Right hindlimb (tissue), 1 donor: ENCODE measurements at places on chromosomes 12 and 14.
A peak's percentile ranks its signal among the peaks of the same experiment; 100 is the strongest.

- DNase-seq = peak; percentile 49
Observed at GRCh38 chr12:45543887-45544286, 185.6 kb upstream of the ARID2 start.

DNA sequence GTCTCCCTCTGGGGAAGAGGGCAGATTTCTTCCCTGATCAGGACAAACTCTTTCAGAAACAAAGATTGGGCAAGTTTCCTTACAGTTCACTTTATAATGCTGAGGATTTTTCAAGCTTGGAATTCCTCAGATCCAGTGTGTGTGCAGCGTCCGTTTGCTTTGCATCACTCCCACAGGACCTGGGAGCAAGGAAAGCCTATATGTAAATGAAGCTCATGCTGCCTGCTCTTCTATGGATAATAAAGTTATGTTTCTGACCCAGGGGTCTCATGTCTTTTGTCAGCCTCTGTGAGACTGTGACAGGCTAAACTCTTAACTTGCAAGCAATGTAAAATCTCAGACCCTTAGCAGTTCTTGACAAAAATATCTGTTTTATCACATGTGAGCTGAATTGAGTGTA is 41.6 kb downstream of the TRHDE start:
- DNase-seq = no peak

DNA sequence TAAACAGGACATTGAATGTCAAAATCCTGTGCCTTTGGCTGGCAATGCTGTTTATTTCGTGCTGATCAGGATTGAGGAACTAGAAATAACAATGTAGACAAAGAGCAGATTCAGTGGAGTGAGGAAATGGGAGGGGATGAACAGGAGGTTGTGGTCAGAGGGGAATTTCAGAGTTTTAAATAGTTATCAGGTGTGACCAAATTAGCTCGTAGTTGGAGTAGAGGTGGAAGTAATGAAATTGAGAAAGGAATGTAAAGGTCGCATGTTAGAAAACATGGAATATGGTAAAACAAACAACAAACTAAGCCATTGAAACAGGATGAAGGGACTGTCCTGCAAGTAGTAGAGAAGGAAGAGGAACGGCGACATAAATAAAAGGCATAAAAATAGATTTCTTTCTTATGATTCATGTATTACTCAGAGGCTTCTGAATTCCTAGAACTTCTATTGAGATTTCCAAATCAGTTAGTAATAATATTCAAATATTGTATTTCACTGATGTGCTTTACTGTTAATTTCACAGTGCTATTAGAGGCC is 9.5 kb upstream of the SAV1 start:
- no peak for DNase-seq

- DNase-seq = no peak
Observed at GRCh38 chr12:107584563-107584962, 101.0 kb upstream of the PWP1 start.

- DNase-seq = no peak
Observed at GRCh38 chr14:23573384-23574015, 5.1 kb downstream of the JPH4 start.

DNA sequence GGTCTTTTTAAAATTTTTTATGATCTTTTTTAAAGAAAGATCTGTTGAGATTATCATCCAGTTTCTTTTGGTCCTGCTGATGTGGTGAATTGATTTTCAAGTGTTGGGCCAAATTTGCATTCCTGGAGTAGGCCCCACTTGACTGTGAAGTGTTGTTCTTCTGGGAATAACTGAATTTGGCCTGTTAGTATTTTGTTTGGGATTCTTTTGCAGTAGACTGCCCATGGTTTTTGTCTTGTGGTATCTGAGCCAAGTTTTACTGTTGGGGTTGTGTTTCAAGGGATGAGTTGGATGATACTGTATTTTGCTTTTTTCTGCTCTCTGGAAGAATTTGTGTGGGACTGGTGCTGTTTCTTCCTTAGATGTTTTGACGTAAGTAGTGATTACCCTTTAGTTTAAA is 4.0 kb upstream of the SYCP3 start:
- no peak for DNase-seq

DNA sequence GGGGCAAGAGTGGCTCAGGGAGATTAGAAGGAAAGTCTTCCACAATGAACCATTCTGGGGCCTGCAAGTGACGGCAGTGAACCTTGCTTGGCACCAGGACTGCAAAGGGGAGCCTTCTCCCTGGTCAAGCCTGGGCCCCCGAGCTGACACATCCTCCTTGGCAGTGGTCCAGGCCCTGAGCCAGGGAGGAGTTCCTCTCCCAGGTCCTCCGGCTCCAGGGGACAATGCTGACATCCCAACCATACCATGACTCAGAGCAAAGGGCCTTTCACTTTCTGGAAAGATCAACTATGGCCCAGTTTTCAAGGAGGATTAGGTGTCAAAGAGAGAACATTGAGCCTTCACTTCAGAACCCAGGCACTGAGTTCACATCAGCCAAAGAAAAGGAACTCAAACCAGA is 756.5 kb upstream of the TBX3 start:
- no peak for DNase-seq

DNA sequence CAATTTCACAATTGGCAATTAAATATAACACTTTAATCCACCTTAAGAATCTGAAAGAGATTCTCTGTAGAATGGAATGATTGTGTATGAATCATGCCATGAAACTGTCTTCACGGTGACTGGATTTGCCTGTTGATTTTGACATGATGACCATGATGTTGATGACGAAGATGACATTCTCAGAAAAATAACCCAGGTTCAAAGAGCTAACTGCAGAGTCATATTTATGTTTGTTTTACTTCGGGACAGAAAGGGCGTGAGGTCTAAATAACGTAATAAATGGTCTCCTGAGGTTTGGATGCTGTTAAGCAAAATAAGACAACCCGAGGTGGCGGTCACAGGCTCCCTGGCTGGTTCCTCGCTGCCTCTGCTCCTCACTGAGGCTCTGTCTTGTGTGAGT is 532.0 kb downstream of the TMEM121 start:
- no peak for DNase-seq

DNA sequence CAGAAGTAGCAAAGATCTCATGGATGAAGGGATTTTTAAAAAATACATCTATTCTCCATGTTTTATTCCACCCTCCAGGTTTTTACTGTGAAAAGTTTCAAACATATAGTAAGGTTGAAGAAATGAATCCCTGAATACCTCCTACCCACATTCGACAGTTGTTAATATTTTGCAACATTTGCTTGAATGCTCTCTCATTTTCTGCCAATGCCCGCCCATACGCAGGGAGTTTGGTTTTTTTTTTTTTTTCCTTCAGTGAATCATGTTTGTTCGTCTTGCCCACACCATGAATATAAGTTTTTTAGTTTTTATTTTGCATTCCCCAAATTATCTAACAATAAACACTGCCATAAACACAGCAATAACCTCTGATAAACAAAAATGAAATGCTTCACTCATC is 82.9 kb downstream of the MAP1LC3B2 start:
- DNase-seq = no peak

DNA sequence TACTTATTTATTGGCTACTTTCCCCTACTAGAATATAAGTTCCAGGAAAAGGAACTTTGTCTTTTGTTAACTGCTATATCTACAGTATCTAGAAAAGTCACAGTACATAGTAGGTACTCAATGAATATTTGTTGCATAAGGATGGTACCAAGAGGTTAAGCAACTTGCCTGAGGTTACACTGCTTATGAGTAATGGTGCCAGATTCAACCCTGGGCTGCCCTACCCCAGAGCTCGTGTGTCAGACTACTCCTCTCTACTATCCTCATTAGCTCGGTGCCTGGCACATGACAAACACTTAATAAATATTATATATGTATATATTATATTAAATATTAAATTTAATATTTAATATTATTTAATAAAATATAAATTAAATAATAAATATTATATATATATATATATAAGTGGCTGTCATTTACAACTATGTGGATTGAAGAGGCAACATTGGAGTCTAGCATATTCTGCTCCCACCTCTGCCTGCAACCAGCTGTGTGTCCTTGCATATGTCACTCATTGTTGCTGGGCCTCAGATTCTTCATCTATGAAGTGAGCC is 25.4 kb downstream of the UTP20 start:
- no peak for DNase-seq

DNA sequence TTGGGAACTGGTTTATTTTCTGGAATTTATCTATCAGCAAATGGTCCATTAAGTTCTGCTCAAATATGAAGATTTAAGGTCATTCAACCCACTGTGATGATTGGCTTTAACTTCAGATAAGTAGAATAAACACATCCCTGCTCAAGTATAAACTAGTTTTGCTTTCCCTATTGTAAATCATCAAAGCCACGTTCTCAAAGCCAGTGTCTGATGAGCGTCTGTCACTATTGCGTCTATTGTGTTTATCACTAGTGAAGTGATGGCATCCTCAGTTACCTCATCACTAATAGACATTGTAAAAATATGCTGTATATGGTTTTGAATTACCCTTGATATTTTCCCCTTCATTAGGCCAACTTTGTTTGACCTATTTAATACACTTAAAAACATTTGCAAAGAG is 351.3 kb downstream of the BCAT1 start:
- no peak for DNase-seq

DNA sequence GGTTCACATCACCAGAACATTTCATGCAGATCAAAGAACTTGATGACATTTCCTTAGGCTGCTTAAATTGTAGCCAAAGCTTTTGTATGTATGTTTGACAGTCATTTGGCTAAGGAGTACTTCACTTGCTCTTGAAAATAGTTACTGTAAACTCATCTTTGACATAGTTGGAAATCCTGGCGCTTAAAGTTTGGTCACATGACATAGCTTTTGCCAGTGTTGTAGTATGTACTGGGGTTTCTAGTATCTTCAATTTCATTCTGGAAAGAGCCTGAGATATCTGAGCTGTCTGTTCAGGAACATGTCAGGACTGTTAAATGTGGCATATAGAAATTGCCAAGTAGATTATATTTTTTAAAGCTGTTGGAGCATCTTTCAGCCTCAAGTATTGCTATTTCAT is 55.7 kb downstream of the WDR20 start:
- DNase-seq = no peak

- DNase-seq = no peak
Observed at GRCh38 chr14:25488961-25489360, 439.0 kb upstream of the STXBP6 start.

GRCh38 chr12:18261273-18261672 is at the start of gene PIK3C2G:
TSS of gene PIK3C2G (plus strand) at chr12:18261518. CDS start at chr12:18282082, 20,564 bp downstream.
- DNase-seq = no peak

- DNase-seq = no peak
Observed at GRCh38 chr12:71870416-71870815, 30.9 kb downstream of the TBC1D15 start.

DNA sequence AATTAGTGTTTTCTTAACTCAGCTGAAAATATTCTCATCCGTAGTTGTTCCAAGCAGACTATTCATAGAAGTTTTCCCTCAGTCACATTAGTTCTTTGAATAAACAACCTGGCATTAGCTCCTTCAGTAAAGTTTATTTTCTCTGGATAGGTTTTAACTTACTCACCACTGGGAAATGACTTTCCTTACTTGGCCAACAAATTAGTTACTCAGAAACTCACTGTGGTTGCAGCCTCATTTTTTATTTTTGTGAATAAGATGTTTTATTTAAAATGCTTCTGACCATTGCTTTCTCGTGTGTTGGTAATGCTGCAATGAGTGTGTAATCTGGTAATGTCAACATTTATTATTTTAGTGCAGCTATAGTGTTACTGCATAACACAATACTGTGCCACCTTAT is 74.9 kb downstream of the NOVA1 start:
- DNase-seq = no peak

DNA sequence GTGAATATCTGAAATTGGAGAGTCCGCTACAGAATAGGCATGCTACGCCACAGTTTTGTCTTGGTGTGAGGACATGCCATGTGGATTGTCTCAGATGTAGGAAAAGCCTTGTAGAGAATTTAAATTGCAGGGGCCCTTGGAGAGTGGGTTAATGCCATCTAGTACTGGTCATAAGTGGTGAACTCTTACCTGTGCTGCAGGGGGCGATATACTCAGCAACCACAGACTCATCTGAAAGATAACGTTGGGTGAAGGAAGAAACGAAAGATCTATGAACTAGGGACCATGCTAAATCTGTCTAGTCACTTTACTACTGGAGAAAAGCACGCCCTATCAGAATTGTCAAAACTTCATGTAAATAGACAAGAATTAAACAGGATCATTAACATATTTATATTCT is 33.7 kb upstream of the A2M start:
- DNase-seq = no peak

DNA sequence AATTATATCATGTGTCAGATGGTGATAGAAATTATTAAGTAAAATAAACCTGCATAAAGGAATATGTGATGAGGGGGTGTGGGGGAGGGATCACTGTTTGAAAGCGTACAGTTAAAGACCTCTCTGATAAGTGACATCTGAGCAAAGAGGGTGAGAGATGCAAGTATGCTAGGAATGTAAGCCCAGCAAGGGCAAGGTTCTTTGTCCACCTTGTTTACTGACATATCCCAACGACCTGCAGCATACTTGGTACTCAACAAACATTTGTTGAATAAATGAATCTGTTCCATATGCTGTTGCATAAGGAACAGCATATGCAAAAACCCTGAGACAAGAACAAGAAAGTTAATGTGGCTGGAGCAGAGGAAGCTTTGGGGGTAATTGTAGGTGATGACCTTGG is 12.0 kb upstream of the MDM1 start:
- no peak for DNase-seq

DNA sequence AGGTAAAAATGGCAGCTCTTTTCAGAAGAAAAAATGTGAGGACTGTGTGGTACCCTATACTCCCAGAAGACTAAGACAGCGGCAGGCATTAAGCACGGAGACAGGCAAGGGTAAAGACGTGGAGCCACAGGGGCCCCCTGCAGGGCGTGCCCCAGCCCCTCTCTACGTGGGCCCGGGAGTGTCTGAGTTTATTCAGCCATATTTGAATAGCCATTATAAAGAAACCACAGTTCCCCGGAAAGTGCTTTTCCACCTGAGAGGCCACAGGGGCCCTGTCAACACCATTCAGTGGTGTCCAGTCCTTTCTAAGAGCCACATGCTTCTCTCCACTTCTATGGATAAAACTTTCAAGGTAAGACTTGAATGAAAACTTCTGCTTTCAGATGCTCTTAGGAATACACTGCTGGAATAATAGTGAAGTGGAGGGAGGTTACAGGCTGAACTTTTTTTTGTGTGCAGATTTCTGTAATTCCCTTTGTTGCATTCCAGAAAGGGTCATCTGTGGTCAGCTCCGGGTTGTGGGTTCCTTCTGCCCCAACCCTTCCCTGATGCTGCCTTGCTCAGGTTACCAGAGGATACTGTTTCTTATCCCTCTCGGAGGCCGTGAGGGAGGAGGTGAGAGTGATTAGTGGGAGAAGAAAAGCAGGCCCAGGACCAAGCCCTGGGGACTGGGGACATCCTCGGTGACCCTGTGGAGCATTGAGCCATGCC is 58.4 kb downstream of the SLC25A47 start:
- DNase-seq = no peak

- DNase-seq = no peak
Observed at GRCh38 chr12:7856516-7856915, 16.2 kb downstream of the SLC2A14 start.

GRCh38 chr12:62679608-62680007 is 213.0 kb downstream of the MON2 start:
- DNase-seq = no peak

- no peak for DNase-seq
Observed at GRCh38 chr14:23401291-23401690, 6.8 kb downstream of the MYH6 start.
